ENCODE measurements at places on chromosomes 3 and 15. TPM values are rescaled to one million over a fixed set of nuclear protein-coding genes. Genes with fewer than 3 reads are reported as not detected.

- no peak for DNase-seq
Observed at GRCh38 chr3:68163968-68164367, 509.6 kb upstream of the SUCLG2 start.

DNA sequence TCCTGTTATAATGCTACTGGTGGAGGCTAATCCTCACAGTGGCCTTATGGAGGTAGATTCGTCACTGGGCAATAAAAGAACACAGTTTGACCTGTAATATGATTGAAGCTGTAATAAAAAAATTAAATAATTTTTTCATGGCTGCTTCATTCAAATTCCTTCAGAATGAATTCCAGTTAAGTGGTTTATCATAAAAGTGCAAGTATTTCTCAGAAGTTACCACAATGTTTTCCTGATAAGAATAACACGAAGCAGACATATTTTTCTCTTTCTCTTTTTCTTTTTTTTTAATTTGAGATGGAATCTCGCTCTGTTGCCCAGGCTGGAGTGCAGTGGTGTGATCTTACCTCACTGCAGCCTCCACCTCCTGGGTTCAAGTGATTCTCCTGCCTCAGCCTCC is 15.6 kb downstream of the B4GALT4 start:
- DNase-seq = no peak

- DNase-seq = peak; percentile 48
Observed at GRCh38 chr3:14391033-14391432, 11.4 kb upstream of the SLC6A6 start.

- DNase-seq = no peak
Observed at GRCh38 chr15:79041601-79042168, 48.9 kb downstream of the RASGRF1 start.

DNA sequence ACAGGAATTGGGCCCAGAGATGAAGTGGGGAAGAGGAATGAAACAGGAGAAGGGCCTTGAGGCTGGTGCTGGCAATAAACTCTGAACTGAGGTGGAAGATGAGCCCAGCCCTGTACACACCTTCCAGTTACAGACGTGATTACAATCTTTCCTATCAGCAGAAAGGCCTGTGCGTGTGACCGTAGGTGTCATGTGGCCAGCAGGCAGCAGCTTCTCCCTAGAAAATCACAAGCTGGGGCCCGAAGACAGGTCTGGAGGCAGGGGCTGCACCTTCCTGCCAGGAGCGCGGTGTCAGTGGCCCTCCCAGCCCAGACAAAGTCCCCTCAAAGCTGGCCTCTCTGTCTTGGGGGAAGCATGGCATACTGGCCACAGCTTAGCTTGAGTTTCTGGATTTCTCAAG is 16.7 kb upstream of the PIGZ start:
- no peak for DNase-seq

DNA sequence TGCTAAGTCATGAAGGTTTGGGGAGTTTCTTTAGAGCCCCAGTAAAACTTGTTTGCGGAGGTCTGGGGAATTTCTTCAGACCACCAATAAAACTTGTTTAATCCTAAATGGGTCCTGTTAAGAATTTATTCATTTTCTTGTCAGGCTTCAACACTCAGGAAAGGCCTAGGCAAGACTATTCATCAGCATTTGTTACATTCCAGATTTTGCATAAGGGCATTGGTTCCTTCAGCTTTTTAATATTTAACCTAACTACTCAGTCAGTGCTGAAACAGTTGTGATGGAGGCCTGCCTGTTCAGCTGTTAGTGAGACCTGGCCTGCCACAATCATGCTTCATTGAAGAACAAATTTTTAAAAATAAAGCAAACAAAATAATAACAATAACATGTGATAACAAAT is 954.2 kb upstream of the SEMA6D start:
- DNase-seq = no peak

DNA sequence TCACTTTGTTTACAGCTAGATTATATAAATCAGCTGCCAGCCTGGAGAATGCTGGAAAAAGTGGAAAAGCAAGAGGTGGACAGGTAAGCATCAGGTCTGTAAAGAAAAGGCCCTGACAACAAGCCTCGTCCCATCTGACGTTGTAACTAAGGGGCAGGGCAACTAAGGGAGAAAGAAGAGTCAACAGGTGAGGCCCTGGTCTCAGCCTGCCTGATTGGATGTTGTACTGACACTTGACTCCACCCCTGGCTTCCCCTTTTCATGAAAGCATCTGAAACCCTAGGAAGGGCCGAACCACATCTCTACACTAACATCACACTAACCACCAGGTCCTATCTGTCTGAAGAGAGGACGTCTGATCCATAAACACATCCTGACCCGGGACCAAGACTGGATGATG is 357.6 kb upstream of the CFAP20DC start:
- DNase-seq = no peak

- no peak for DNase-seq
Observed at GRCh38 chr15:42628761-42629160, 53.4 kb downstream of the STARD9 start.

DNA sequence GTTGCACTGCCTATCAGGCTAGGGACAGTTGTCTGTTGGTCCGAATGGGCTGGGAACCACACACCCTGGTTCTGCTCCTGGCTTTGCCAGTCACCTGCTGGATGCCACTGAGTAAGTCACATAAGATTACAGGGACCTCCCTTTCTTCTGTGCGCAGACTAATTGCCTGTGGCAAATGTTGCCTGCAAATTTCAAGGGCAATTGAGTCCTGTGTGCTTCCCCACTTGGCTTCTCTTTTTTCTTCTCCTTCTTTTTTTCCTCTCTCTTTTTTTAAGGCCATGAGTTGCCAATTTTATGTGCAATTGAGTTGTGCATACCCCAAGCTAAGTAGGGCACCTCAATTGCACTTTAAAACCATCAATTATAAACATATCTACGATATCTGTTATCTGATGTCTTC is 963.4 kb downstream of the MCTP2 start:
- no peak for DNase-seq

DNA sequence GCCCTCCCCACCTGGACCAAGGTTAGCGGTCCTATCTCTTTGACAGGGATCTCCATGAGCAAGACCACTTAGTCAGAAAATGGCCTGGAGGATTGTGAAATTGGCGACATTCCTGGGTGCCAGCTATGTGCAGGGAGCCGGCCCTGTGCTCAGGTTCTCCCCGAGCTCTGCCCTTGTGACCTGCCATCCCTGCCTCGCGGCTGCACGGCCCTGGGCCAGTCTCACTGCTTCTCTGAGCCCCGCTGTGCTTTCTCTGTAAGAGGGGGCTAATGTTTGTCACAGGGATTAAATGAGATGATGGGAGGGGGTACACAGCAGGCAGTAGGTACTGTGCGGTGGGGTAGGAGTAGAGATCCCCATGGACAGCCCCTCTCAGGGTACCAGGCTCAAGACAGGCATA is 14.9 kb downstream of the C3orf18 start:
- DNase-seq = no peak

The ACTC1 gene
- 14,086 TPM for total RNA-seq

The THAP10 gene
- total RNA-seq = 4.7 TPM

The CCDC9B gene
- 169 TPM for total RNA-seq

The RPP25 gene
- 2.3 TPM for total RNA-seq

The BAHD1 gene
- total RNA-seq = 18.1 TPM

The TP63 gene
- 0.20 TPM for total RNA-seq

The FANCD2OS gene
- total RNA-seq = not detected

Measured in left ventricle myocardium superior (tissue), 1 donor.